ENCODE measurements at places on chromosomes 16 and 17. TPM values are rescaled to one million over a fixed set of nuclear protein-coding genes. Genes with fewer than 3 reads are reported as not detected.

The BEAN1 gene
- not detected for total RNA-seq

The SLFN14 gene
- not detected for total RNA-seq

The KRT38 gene
- total RNA-seq: not detected

The ANKRD40CL gene
- not detected for total RNA-seq

The NLRP1 gene
- 11.2 TPM for total RNA-seq

The SMTNL2 gene
- total RNA-seq: not detected

The CES4A gene
- total RNA-seq: 0.65 TPM

The CCDC57 gene
- total RNA-seq: 16.5 TPM

The KRT16 gene
- total RNA-seq: 4,917 TPM

The HS3ST3B1 gene
- total RNA-seq: 4.6 TPM

The TOM1L1 gene
- 41.7 TPM for total RNA-seq

The SOX8 gene
- not detected for total RNA-seq

The CNGB1 gene
- 0.65 TPM for total RNA-seq

The MEOX1 gene
- 0.28 TPM for total RNA-seq

The CSH2 gene
- total RNA-seq: not detected

The CSH1 gene
- not detected for total RNA-seq

The WFDC1 gene
- total RNA-seq: 0.14 TPM

The DHRS7B gene
- total RNA-seq: 16.2 TPM

The OTOP2 gene
- total RNA-seq: 0.42 TPM

The GPR179 gene
- total RNA-seq: not detected

The MT4 gene
- total RNA-seq: not detected

The NLGN2 gene
- total RNA-seq: 8.9 TPM

The C17orf78 gene
- not detected for total RNA-seq

The ITGAL gene
- not detected for total RNA-seq

The RAC3 gene
- total RNA-seq: 75.5 TPM

The TLCD3B gene
- total RNA-seq: 0.14 TPM

The OR1E1 gene
- total RNA-seq: not detected

The PPP1R1B gene
- 1.3 TPM for total RNA-seq

The TMEM97 gene
- total RNA-seq: 22.9 TPM

The CD7 gene
- not detected for total RNA-seq

The ITGA2B gene
- 0.07 TPM for total RNA-seq

The VWA3A gene
- not detected for total RNA-seq

The DCTN5 gene
- total RNA-seq: 48.0 TPM

The BANP gene
- 14.2 TPM for total RNA-seq

The FKBP10 gene
- total RNA-seq: 100 TPM

The PYY gene
- total RNA-seq: not detected

The KRT27 gene
- not detected for total RNA-seq

The CCDC144A gene
- 0.19 TPM for total RNA-seq

The UTS2R gene
- not detected for total RNA-seq

The GALR2 gene
- 0.14 TPM for total RNA-seq

The CHCT1 gene
- total RNA-seq: not detected

The VTN gene
- not detected for total RNA-seq

The PRSS27 gene
- total RNA-seq: 4.4 TPM

The KRT33A gene
- not detected for total RNA-seq

The EVI2B gene
- 0.14 TPM for total RNA-seq

The ALOX12 gene
- total RNA-seq: 3.1 TPM

The KRTAP2-3 gene
- total RNA-seq: 0.21 TPM

The AATK gene
- 0.28 TPM for total RNA-seq

The CMTM2 gene
- total RNA-seq: not detected

The SLC5A11 gene
- not detected for total RNA-seq

The DPEP2 gene
- not detected for total RNA-seq

Data from airway epithelial cell (primary cell).